Stimulated activated CD8-positive, alpha-beta memory T cell treated with anti-CD3 and anti-CD28 coated beads, Interleukin-15, amount 100 ng/mL, for 1 hour (primary cell): ENCODE measurements at places on chromosomes 11 and 22.

GRCh38 chr11:121964591-121964990, 151.4 kb downstream of the BLID start:
- DNase-seq, result no peak

DNA sequence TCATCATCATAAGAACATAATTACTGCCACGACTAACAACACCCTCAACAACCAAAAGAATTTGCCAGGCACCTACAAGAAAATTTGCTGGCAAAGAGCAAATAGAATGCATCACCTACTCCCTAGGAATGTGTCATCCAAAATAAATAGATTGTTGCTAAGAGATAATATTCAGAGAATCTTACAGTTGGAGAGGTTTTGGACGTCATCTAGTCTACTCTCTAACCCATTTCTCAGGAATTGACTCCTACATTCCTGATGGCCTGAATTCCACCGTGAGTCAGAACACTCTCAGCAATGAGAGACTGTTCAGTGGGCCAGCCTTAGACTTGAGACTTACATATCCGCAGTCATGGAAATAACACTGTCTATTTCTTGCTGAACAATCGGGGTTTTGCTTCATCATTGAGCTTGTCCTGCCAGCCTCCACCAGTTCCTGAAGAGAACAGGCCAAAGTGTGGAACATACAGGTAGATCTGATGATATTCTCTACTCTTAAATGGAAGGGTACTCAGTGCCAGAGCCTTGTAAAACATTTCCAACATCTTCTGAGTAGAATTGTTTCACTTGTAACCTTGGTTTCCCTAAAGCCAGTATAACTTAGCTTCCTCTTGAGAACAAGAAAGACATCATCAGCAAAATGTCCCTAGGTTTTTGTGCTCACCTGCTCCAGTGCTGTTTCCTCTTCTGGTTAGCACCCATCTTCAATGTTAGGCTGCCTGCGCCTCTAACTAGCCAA, 8.3 kb downstream of the KIRREL3 start:
- no peak for DNase-seq

GRCh38 chr11:124900464-124900863, 2.8 kb upstream of the ROBO4 start:
- DNase-seq, result no peak

DNA sequence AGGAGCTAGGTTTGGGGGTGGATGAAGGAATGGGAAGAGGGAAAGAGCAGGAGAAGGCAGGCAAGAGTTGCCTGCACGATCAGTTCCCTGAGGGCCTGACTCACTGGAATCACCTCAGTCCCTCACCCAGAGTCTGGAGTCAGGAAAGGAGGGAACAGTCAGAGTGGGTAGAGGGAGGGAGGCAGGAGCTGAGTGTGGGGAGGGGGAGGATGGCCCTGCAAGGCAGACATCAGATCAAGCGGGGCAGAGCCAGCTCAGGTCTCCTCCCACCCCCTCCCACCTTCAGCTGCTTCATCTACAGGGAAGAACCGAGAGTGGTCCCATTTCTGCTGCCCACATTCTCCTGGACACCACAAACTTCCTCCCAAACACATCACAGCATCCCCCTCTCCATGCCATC, 58.9 kb downstream of the PDE2A start:
- no peak for DNase-seq

- no peak for DNase-seq
These were observed 19.4 kb downstream of the GUCY1A2 start for GRCh38 chr11:106998916-106999188.

DNA sequence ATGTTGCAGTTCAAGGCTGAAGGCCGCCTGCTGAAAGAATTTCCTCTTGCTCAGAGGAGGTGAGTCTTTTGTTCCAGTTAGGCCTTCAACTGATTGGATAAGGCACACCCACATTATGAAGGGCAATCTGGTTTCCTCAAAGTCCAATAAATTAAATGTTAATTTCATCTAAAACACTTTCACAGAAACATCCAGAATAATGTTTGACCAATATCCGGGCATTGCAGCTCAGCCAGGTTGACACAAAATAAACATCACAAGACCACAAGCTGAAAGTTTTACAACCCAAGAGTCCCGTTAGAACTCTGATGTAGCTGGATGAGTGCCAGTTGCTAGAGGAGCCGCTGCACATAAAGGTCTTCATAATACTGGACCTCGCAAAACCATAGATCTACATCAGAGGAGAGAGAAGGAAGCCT, 64.9 kb upstream of the EED start:
- DNase-seq, result no peak

- DNase-seq, result no peak
These were observed 87.7 kb upstream of the NECTIN1 start for GRCh38 chr11:119816660-119817059.

DNA sequence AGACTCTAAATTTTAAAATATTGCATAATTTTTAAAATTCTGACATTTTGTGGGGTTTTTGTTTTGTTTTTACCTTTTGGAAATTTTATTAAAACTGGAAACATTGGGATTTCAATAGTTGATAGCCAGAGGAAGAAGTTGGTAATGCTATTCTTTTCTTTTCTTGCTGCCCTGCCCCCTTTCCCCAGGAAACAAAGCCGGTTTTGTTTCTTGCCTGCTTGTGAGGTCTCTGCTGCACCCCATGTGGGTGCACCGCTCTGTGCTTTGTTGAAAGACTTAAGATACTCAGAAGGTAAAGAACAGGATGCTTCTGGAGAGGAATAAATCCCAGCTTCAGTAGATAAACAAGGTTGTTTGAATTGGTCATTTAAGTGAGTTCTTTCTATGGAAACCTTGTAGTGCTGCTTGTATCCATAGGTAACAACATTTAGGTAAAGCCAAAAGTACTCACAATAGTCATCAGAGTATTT, 87.5 kb downstream of the YAP1 start:
- DNase-seq, result no peak

- no peak for DNase-seq
These were observed 3.7 kb upstream of the COMT start for GRCh38 chr22:19937616-19938473.

DNA sequence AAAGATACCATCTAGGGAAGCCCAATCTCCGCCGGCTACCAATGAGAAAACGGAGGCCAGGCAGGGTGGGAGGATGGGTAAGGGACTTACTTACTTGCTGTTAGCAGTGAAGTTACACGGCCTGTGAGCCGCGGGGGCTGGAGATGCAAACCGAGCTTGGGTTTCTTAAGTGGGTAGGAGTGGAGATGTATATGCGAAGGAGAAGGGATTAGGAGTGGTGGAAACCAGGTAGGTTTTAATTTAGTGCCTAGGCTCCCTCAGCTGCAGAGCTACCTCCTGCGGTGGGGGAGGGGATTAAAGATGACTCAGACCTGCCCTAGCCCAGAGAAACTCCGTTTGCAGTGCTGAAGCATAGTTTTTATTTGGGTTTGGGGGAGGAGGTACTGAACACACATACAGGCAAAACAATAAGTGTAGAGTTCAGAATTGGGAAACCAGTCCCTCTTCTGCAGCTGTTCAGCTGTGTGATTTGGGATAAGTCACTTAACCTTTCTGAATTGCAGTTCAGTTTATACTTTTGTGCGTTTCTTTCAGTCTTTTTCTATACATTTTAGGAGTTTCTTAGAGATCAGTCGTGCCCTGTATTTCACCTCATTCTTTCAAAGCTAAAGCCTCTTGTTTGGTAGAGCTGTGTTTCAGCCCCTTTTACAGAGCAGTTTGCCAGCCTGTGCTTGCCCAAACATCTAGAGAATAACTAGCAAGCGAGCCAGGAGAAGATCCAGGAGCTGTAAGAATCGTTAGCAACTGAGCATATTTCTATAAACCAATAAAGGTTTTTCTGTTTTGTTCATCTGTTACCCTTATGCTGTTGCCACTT, 596 bp upstream of the TNRC6B start:
- peak; percentile 49 for DNase-seq

GRCh38 chr11:35750315-35750714, 87.7 kb downstream of the TRIM44 start:
- no peak for DNase-seq

DNA sequence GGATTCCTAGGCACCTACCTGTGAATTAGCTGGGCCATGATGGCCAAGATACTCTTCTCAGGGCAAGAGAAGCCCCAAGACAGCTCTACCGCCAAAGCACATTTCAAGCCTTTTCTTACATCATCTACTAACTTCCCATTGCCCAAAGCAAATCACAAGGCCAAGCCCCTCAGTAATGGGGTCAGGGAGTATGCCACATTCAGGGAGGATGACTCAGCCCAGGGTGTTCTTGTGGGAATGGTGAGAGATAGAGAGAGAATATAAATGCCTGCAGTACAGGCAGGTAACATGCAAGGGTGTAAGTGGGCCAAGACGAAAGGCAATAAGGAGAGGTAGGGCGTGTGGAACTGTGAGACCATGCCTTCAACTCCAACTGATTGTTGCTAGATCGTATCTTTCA, 162.5 kb upstream of the ISX start:
- no peak for DNase-seq

DNA sequence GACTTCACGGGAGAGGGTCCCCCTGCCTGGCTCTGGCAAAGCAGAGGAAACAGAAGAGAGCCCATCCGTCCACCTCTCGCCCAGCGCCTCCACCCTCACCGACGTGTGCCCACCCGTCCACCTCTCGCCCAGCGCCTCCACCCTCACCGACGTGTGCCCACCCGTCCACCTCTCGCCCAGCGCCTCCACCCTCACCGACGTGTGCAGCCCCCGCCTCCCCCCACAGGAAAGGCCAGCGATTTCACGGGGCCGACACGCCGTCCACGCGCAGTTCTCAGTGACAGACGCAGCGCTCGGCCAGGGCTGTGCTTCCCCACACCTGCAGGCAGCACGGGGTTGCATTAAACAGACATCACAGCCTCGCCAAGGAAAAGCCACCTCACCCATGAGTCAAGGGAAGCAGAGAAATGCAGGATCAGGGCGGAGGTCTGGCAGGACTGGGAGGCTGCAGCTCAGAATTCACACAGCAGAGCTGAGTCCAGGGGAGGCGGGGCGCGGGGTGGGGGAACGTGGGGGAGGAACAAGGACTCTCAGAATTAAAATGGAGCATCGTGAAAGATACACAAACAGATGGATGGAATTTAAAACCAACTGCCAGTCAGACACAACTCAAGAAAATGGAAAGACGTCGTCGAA, 377.7 kb downstream of the BRD1 start:
- DNase-seq, result no peak

- no peak for DNase-seq
These were observed 2.1 kb upstream of the RTCB start for GRCh38 chr22:32414191-32414590.

- no peak for DNase-seq
These were observed 391.5 kb downstream of the SHANK2 start for GRCh38 chr11:70860888-70861287.

GRCh38 chr11:48073031-48073861, 92.9 kb downstream of the PTPRJ start:
- no peak for DNase-seq

DNA sequence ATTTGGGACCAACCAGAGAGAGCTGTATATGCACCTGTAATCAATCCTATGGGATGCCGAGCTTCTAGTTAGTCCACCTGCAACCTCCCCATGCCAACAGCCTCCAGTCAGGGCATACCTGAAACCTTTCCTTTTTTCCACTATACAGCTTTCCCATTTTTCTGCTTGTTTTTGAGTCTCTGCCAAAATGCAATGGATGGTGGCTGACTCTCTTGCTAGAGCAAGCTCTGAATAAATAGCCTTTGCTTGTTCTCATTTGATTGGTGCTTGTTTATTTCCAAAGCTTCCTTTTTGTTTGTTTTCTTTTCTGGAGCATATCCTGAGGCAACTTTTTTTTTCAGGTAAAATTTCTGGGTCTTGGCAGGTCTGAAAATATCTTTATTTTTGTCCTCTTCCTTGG, 58.0 kb upstream of the PLET1 start:
- no peak for DNase-seq

- DNase-seq, result no peak
These were observed 112.1 kb upstream of the DRD2 start for GRCh38 chr11:113587308-113587739.

DNA sequence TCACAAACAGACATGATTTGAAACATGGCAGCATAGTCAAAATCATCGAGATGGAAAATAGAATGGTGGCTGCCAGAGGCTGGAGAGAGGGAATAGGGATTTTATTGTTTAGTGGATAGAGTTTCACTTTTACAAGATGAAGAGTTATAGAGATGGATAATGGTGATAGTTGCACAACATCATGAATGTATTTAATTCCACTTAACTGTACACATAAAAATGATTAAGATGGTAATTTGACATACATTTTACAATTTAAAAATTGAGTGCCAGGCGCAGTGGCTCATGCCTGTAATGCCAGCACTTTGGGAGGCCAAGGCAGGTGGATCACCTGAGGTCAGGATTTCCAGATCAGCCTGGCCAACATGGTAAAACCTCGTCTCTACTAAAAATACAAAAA, 21.2 kb downstream of the TTC28 start:
- no peak for DNase-seq

DNA sequence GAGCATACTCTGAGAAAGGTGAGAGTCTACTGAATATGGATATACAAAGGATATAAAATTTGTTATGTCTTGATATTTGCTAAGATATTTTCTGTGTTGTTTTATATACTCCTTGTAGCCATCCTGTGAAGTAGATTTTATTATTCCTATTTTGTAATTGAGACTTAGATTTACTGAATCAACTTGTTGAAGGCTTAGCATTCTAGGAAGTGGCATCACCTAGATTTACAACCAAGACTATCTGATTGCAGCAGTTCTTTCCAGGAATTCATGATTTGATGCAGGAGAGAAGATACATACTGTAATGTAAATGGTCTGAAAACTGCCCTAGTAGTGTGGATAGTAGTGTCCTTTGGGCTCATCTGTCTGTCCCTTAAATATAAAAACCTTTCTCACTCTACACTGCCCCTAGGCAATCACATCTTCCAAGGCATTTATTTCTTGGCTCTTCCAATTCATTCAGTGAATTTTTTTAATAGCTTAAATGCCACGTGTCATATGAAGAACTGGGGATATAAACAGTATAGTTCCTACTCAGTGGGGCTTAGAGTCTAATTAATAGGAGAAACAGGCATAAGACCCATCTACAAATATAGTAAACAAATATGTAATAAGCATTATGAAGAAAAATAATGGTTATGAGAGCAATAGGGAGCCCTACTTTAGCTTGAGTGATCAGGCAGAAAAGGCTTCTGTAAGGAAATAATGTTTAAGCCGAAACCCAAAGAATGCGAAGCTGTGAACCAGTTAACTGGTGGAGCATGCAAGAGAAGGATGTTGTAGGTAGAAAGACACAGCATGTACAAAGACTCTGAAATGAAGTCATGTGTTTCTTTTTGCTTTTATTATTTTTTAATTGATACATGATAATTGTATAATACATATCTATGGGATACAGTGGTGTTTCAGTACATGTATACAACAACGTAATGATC, 13.6 kb downstream of the IPO7 start:
- no peak for DNase-seq

DNA sequence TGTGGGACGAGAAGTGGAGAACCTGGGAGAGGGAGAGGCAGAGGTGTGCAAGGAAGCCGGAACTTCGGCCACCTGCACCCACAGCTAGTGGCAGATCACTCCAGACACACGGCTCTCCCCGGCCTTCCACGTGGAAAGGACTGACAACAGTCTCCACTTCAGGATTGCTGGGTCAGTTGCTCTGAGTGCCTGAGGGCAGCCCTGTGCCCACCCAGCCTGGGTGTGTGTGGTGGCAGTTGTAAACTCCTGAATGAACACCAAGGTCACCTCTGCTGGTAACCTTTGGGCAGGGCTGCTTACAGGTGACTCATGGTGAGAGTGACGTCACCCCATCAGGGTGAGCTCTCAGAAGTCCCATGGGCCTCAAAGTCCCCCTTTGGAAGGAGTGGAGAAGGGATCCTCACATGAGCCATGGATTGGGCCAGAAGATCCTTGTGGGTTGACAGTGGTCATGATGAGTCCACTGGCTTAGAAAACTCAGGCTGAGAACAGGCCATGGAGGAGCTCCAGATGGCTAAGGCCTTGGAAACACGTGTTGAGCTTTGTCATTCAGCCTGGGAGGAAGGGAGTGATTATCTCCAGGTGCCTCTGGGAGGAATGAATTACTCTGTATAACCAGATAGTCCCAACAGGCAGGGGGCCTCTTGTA, 71.3 kb downstream of the BCR start:
- DNase-seq, result no peak
